ENCODE measurements at places on chromosomes 4 and X.

GRCh38 chr4:175542786-175543185 lies 269.3 kb downstream of the GPM6A start:
- no peak for DNase-seq

DNA sequence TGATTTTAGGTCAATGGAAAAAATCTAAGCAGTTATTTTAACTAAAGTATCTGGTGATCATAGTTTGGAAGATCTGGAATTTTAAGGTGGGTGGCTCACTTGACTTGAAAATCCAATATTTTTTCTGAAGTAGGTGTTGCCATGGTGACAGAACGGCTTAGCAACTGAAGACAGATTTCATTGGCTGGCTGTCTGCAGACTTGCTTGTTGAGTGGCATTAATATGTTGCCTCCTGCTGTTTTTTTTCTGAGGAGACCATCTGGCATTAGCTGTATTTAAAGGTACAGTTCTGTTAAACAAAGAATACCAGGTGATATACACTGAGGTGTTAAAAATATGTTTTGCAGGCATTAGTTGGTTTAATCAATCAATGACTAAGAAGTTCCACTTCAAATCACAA lies 19.8 kb downstream of the CPE start:
- no peak for DNase-seq

GRCh38 chr4:173935622-173936405 lies 347.7 kb downstream of the FBXO8 start:
- DNase-seq, result no peak

DNA sequence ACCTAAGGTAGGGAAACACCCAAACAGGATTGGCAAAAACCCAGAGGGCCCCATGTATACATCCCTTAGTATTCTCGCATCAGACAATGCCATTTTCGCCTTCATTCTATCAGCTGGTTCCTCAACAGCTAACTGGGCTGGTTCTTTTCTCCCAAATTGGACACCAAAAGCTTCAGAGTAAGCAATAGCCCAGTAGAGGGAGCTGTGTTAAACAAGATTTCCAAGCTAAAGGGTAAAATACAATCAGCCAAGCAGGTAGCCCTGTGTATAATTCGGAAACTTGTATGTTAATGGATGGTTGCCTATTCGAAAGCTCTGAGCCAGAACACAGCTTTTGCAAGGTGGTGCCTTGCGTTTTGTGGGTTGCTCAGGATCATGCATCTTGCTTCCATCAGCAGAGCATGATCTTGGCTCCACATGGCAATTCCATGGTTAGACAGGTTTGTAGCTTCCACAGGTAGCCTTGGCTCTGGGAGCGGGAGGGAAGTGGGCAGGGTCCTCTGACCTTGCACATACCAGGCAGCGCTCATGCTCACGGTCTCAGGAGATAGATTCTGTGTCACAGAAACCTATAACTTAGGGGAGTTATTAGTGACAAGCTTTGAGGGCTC lies 115.2 kb upstream of the LNX1 start:
- peak; percentile 39 for DNase-seq

DNA sequence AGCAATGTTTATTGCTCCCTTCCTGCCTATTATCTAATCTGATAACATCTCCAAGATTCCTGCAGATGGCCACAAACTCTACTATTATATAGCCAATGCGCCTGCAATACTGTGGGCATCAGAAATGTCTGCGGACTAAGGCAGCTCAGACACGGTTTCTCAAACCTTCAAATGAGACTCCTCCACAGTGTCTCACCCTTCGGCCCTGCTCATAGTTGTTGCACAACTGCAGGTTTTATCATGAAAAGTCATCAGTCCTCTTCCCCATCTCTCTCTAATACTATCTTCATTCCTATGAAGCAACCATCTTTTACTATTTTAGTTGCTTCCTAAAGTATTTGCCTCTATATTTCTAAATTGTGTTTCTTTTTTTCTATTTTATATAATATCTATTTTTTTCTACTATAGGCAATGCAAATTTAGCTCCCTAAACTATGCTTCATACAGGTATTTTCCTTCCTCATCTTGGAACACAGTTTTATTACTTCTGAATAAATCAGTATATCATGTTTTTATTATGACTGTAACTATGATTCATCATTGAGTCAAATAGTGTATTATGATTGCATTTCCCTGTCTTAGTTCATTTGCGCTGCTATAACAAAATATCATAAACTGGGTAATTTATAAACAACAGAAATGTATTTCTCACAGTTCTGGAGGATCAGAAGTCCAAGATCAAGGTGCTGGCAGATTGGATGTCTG lies 129.7 kb upstream of the EDNRA start:
- no peak for DNase-seq
